AG04449 (cell line): ENCODE measurements at places on chromosomes 2 and 18.

DNA sequence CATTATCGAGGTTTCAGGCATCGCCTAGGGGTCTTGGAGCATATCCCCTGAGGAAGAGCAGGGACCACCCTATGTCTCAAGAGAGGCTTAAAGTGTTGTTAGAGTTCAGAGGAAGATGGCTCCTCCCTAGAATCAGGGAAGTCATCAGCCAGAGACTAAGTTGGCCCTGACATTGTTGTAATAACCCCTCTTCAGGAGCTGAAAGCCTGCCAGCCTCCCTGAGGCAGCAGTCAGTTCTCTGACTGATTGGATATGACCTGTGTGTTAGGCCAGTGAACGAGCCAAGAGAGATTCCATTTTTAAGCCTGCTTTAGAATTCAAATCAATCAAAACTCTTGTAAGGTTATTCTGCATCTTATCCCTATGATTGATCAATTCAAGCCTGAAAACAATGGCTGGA, 34.9 kb downstream of the ARHGAP28 start:
- DNase-seq = no peak

DNA sequence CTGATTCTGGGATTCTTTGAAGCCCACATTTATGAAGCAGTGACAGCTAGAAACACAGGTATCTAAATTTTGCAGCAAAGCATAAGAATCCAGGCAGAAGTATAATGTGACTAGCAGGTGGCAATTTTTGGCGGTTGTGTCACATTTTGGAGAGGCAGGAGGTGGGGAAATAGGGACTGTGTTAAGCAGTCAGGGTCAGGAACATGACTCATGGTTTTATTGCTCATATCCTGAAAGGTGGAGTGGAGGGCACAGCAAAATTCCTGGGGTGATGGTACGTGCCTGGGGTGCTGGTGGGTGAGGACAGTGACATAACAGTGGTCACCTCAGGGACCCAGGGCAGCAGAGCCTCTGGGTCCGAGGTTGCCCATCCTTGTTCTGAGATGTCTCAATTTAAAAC, 63.5 kb upstream of the TTN start:
- DNase-seq = no peak

DNA sequence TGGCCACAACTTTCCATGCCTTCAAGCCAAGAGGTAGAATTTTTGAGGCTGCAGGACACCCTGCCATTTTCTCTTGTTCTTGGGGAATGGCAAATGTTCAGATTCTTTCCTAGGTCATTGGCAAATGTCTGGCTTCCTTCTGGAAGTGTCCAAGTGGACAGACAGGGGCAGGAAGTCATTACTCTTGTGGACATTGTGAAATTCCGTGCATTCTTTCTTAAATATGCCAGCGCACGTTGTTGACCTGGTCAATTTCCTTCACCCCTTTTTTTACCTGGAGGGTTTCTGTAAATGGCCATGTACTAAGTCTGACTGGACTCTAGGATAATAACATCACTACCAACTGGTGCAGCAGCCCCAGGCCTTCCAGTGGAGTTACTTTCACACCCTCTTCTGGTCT, 13.9 kb downstream of the ASB18 start:
- no peak for DNase-seq

GRCh38 chr18:9404565-9405060, 70.0 kb downstream of the TWSG1 start:
- DNase-seq = no peak

GRCh38 chr18:809985-810642, 1.9 kb downstream of the YES1 start:
- DNase-seq = no peak

GRCh38 chr2:67878743-67879142, 184.1 kb downstream of the C1D start:
- no peak for DNase-seq

- no peak for DNase-seq
Observed at GRCh38 chr2:27863146-27863545, 27.0 kb downstream of the RBKS start.

- no peak for DNase-seq
Observed at GRCh38 chr18:77078690-77079070, 53.9 kb downstream of the MBP start.

GRCh38 chr2:232353660-232354059, 24.9 kb upstream of the ALPP start:
- DNase-seq = no peak

GRCh38 chr2:25363733-25364132, 22.0 kb upstream of the DNMT3A start:
- no peak for DNase-seq

DNA sequence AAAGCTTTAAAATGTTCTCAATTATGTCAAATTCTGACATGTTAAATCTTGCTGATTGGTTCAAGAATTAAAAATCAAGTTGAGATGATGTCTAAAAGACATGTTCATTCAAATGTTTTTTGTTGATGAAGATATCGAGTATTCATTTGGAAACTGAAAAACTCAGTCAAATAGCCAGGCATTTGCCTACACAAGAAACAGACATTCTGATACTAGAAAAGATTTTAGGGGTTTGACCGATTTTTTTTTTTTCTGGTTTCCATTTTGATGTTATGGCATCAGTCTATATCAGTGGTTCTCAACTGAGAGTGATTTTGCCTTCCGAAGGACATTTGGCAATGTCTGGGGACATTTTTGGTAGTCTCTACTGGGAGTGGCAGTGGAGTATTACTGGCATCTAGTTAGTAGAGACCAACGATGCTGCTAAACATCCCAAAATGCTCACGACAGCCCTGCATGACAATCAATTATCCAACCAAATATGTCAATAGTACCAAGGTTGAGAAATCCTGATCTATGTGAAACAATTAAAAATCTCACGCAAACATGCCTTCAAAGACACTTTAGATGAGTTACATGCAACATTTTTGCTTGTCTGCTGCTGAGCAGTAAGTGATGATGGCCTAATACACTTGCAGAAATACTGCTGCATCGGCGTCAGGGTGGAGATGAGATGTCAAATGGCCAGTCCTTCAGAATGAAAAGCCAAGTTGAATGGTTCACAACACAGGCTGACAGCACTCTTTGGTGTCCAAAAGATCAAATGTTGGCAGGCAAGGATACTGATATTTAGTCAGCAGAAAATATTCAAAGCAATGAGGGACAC, 12.5 kb downstream of the RASGRP3 start:
- DNase-seq = no peak

- DNase-seq = no peak
Observed at GRCh38 chr2:43324259-43325106, 98.1 kb upstream of the ZFP36L2 start.

GRCh38 chr2:228387776-228388175, 206.3 kb upstream of the SPHKAP start:
- no peak for DNase-seq

DNA sequence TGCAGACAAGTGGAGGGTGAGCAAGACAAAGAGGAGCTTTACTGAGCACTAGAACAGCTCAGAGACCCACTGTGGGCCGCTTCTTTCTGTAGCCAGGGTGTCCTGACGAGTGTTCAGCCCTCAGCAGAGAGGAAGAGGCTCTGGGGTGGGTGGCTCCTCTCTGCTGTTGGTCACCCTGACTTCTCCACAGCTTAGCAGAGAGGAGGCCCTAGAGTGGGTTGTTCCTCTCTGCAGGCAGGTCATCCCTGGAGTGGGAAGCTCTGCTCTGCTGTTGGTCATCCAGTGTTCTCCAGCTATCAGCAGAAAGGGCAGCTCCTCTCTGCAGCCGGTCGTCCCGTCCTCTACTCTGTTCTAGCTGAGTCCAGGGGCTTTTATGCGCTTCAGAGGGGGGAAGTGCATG, 286.5 kb downstream of the ICOS start:
- no peak for DNase-seq

GRCh38 chr18:47250391-47251046, 941 bp downstream of the SKOR2 start:
- DNase-seq = no peak

DNA sequence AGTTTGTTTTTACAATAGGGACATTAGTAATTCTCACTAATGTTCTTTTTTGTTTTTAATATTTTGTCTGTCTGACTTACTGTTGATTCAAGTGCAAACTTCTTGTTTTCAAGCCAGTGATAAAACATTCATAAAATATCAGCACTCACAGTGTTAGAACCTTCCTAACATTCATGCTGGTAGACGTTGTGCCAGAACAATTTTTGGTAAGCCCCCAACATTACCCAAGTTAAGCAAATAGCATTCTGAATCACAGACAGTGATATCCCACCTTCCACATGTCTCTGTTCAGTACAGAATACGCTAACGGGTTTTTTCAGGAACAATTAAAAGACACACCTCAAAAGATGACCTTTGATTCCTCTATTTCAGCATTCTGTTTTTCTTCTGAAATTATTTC, 390.3 kb downstream of the ARHGAP15 start:
- no peak for DNase-seq

DNA sequence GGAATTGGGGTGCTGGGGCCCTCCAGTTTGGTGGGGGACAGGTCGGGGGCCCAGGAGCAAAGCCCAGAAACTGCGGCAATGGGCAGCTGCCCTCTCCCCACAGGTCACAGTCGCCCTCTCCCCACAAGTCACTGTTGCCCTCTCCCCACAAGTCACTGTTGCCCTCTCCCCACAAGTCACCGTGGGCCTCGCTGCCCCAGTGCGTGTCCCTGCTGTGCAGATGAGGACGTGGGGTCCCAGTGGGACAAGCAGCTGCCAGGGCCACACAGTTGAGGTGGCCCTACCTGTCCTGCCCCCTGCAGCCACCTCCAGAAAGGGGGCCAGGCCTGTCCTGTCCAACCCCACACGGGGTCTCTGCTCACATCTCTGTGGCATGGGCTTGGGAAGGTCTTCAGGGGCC, 13.0 kb upstream of the AGXT start:
- DNase-seq = no peak

DNA sequence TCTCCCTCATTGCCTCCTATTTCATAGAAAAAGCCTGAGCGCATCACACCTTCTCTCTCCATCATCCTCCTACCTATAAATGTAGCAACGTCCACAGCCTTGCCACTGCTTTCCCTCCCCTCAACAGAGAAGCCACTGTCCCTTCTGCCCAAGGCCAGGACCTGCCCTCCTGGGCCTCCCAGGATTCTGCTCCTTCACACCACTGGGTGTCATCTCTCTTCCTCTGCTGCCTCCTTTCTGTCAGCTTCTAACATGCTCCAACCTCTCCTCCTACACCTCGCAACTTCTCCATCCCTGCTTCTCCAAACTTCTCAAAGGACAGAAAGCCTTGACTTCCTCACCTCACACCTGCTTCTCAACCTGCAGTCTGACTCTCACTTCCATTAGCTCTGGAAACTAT, 21.2 kb upstream of the ME2 start:
- no peak for DNase-seq

GRCh38 chr2:206981739-206982340, 42.5 kb downstream of the CPO start:
- no peak for DNase-seq

DNA sequence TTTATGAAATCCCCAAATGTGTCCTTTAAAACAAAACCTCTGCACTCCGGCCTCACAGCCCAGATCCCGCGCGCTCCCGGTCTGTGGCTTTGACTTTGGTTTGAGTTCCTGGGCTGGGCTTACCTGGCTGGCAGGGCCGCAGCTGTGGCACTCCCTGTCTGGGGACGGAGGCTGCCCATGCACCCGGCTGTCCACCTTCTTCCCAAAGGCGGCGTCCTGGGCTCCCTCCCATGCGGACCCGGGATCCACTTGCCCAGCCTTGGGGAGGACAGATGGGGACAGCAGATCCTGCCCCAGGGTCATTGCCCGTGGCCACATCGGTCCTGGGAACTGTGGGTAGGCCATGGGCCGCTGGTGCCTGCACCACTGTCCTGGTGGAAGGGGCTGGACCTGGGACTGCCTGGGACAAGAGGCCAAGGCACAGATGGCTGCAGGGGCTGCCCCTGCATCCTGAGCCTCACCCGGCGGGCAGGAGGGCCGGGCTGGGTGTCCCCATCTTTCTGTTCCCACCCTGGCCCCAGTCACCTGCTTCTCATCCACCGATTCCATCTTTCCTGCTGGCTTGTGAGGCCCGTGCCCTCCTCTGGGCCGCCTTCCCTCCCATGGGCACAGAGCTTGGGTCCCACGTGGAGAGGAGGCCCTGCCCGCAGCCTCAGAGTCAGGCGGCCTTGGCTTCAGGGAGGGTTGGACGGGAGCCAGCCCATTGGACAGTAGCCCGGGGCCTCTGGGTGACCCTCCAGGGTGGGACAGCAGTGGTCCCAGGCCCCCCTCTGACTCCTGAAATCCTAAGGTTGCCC, 27.7 kb downstream of the NFATC1 start:
- no peak for DNase-seq

DNA sequence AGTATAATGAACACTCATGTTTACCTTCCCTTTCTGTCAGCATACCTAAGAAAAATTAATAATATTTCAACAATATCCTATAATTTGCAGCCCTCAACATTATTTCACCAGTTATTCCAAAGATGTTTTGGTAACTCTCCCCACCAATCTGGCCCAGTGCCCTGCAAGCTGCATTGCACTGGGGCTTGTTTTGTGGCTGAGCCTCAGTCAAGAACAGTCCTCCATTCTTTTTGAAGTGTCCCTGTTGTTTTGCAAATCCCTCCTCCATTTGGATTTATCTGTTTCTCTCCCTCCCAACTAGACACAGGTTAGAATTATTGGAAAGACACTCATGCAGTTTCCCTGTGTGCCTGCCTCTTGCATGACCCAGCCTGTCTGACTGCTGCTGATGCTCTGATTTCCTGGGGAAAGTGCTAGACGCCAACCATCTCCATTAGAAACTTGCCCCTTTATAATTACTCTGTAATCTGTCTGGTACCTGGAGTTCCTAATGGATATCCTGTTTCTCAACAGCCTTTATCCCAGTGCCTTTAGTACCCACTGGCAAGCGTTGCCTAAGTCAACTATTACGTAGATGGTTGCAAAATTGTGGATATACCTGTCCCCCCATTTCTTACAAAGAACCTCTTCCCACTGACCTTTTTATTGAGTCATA, 60.2 kb downstream of the EIF5B start:
- no peak for DNase-seq

- no peak for DNase-seq
Observed at GRCh38 chr2:133780099-133780996, 212.1 kb upstream of the NCKAP5 start.

DNA sequence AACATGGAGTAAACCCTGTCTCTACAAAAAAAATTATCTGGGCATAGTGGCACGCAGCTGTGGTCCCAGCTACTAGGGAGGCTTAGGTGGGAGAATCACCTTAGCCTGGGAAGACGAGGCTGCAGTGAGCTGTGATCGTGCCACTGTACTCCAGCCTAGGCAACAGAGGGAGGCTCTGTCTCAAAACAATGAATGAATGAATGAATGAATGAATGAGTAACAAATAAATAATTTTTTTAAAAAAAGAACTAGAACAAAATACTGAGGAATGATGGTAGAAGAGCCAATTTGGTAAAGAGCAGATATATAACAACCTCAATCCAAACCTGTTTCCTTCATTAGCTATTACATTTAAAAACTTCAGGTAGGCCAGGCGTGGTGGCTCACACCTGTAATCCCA, 60.1 kb downstream of the STRN start:
- DNase-seq = no peak

DNA sequence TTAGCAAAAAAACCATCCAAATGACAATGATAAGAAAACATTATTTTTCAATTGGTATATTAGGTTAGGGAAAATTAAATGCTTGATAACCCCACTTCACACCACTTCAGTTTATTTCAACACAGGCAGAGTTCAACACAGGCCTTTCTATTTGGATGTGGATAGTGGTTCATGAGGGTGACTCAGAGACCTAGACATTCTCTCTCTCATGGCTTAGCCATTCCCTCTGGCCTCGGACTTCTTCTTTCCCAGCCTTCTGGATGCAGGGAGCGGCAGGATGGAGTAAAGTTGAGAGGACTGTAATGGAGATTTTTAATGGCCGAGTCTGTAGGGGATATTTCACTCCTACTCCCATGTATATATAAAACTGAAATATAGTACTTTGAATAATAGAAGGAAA, 109.7 kb downstream of the CTNNA2 start:
- no peak for DNase-seq

GRCh38 chr2:205868773-205869333, 186.6 kb downstream of the NRP2 start:
- DNase-seq = peak; percentile 58
